ENCODE measurements at places on chromosomes 1 and 21.

- DNase-seq = no peak
Observed at GRCh38 chr21:22993822-22994574, 1995.8 kb downstream of the NCAM2 start.

GRCh38 chr1:244759158-244759557 lies 76.3 kb upstream of the COX20 start:
- DNase-seq = no peak

DNA sequence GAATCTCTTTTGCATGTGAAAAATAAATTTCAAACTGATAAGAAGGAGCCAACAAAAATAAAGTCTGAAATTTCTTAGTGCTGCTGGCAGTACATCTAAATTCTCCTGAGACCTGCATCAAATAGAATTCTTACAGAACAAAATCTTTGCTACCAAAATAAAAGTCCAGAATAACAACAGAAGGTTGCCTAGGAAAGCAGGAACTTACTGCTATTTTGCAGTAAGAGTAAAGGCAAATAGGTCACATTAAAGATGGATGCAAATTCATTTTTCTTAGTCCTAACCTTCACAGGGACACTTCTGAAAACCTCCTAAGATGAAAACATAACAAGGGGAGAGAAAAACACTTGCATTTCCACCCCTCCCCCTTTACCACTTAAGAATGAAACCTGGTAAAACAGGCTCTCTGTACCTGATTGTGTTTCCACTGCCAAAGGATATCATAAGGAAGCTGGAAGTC lies 59.0 kb downstream of the RUSC1 start:
- DNase-seq = no peak

- DNase-seq = no peak
Observed at GRCh38 chr1:117654493-117655219, 48.8 kb downstream of the TENT5C start.

DNA sequence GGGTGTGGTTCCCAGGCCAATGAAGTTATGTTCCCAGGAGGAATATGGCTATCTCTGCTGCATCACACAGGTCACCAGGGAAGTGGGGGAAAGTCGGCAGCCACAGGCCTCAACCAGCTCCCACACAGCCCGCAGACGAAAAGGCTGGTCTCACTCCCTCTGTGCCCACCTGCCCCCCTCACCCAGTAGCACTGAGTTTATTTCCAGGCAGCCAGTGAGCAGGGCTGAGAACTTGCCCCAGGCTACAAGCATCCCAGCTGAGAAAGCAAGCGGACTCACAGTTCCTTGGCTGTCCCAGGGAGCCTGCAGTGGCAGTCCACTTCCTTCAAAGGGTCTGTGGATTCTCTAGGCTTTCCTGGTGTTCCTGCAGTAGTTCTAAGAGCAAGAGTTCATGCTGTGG lies 68.9 kb downstream of the SLC5A9 start:
- no peak for DNase-seq

DNA sequence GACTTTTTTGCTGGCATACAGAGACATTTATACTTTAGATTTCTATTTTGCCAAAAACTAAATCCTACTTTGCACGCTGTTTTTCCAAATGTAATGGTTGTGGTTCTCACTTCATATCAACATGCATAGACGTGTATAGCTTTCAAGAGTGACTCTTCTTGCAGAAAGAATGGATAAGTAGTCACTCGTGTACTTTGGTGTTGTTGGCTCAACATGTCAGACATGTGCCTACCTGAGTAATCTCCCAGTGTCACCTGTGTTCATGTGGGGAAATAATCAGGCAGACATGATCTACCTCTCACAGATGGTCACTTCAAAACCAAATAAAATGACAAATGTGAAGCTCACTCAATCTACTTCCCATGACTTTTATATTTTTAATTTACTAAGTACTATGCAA lies 73.1 kb downstream of the GPR88 start:
- no peak for DNase-seq

- DNase-seq = no peak
Observed at GRCh38 chr1:91735266-91735845, 150.6 kb downstream of the TGFBR3 start.

DNA sequence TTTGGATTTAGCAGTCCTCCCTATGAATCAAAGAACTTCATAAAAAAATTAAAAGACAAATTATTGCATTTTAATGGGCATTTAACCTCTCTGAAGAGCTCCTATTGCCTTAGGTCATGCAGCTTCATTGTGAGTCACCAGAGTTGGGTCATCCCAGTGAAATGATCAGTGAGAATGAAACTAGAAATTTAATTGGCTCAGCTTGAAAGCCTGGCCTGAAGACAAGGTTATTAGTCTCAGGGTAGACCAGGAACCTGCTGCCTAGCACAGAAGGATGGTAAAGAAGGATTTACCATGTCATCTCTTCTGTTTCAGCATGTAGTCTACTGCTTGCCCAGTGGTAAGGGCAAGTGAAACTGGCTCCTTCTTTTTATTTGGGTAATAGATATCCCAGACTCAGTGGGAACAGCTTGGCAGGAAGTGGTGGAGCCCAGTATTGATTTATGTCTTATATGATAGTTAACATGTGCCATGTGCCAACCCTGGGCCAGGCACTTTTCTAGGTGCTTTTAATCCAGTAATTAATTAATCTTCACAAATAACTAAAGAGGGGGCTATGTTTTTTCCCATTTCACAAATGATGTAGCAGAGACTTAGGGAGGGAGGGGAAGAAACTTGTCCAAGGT lies 23.6 kb downstream of the LAMC2 start:
- DNase-seq = peak; percentile 84

GRCh38 chr1:184745110-184745509 lies 9.5 kb downstream of the EDEM3 start:
- no peak for DNase-seq

DNA sequence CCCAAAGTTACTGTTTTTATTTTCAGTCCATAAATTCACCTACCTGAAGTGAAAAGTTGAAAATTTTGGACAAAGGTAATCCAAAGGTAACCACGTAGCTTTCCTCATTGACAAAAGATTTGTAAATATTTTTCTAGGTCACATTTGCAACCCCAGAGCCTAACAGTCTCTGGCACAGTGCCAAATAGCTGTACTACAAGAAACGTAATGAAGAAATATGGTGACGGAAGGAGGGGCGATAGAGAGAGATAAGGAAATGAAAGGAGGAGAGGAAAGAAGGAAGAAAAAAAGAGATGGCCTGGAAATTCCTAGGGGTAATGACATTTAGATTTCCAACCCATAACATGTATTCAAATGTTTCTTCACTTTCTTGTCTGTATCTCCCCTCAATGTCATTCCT lies 159.4 kb downstream of the BARHL2 start:
- DNase-seq = no peak

DNA sequence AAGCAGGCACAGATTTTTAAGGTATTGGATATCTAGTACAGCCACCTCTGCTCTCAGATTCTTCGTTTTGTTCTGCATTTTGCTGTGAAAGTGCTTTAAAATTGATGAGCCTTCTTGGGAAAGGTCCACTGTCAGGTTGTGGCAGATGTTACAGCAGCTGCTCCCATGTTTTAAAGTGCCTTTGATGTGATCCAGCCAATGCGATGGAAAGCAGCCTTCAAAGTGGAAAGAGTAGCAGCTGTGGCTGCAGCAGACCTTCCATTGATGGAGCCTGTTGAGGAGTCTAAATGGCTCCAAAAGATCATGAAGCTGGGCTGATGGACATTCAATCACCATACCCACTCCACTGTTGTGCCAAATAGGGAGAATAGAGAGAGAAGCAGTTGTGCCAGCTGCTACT lies 816.9 kb downstream of the PLA2G4A start:
- DNase-seq = no peak

DNA sequence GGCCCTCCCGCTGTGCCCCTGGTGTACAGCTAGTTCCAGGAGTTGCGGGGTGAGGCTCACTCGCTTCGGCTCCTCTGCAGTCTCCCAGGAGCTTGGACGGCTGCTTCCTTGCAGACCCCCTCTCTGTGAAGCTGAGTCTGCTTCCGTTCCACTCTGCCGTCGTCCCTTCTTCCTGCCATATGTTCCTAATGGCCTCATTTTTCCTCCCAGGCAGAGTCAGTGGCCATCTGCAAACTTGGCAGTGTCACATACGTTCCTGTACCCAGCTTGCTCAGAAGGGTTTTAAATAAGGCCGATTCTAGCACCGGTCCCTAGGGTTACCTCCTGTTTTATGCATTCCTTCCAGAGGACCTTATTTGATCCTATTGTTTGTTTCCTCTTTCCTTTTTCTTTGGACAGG lies 21.3 kb downstream of the ACTL8 start:
- no peak for DNase-seq

DNA sequence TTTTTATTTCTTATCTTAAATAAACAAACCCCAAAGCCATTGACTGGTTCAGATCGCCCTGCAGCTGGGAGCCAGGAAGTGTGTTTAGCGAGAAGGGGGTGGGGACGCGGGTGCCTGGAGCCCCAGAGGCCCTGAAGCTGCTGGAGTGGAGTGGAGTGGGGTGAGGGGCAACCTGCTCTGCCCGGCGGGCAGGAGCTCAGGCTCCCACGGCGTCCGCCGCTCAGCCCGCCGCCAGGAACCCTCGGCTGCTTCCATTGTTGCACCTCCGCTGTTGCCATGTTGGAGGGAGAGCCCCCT lies 673 bp downstream of the PIK3C2B start:
- DNase-seq = peak; percentile 42

DNA sequence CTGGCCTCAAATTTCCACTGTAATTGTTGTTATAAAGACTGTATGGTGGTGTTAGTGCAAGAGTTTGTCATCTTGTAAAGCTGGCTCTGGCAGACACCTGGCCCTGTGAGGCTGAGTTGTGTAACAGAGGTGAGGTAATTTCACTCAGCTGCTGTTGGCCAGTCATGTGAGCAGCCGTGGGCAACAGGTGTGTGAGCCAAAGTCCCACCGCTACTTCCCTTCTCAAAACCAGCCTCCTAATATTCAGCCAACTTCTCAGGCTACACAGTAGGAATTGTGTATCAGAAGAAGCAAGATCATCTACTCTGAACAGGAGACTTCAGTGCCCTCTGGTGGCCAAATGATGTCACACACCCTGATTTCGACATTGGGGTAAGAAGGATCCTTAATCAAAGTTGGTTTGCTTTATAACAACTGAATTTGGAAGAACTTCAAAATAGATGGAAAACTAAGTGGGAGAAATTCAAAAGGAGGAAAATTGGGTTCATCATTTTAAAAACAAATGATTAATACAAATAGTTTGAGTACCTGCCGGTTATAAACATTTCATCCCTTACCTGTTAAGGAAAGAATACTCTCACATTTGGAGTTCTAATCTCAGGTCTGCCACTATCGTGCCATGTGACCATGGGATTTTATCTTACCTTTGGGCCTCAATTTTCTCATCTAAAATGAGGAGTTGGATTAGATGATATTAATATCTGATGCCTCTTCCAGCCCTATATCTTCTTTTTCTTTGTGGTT lies 2.6 kb upstream of the CREG1 start:
- DNase-seq = peak; percentile 51

DNA sequence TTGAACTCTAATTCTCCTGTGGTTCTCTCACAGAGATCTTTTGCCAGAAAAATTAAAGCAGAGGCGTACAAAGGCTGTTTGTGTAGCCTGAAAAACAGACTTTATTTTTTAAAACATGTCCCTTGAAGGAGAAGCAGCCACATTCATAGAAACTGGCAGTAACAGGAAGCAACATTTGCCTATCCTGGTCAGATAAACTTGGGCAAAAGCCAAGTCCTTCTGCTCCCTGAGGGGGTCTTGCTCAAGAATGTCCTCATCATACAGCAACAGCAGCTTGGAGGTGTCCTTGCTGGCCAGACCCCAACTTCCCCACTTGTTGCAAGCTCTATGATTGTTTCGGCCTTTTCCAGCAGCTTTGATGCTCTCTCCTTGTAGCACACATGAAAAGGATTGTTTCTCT lies 36.3 kb downstream of the MSTO1 start:
- DNase-seq = no peak

- DNase-seq = no peak
Observed at GRCh38 chr1:150505431-150505830, 2.5 kb upstream of the ECM1 start.

DNA sequence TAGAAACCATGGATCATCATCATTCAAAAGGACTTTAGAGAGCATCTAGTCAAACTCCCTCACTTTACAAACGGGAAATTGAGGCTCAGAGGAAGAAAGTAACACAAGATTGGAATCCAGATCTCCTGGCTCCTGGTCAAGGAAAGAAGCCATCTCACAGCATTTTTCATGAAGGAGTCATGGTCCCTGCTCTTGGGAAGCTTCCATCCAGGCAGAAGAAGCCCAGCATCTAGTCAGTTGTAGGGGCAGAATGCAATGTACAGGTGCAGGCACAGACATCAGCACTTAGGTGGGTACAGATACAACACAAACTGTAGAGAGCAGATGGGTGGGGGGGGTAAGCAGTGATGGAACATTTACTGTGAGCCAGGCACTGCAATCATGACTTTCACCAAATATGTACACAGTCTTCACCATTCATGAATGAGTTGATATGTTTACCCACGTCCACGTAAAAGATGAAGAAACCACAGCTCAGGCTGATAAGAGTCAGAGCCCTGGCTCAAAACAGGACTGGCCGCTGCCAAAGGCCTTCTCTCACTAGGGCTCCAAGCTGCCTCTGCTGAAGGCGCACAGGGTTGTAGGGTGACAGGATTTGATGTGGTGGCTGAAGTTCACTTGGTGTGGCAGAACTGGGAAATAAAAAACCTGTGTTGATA lies 44.0 kb downstream of the OPTC start:
- DNase-seq = no peak

DNA sequence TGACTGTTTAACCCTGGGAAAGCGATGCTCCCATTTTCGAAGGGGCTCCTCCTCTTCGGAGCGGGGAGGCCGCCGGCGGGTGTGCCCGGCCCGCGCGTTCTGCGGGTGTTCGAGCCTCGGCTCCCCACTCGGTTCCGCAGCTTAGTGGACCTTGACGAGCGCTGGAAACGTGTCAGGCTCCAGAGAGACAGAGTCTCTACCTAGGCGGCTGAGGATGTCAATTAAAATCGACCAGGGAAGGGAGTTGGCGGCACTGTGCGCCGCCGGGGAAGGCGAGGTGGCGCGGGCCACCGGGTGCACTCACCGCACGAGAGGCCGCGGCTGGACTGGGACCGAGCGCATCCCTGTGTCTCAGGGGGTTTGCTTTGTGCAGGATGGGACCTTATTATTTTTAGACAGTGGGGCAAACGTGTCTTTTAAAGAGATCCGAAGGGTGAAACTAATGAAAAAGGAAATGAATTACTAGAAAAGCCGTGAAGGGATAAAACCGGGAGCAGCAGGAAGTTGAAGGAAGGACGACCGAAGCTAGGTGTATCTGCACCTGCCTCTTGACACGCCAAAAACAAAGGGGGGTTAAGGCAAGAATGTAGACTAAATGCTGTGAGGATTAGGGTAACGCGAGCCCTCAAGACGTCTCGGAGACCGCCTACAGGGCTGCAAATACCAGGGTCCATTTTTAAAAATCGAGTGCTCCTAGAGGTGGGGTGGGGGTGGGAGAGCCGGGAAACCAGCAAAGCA lies 5.6 kb downstream of the LHX4 start:
- DNase-seq = no peak

DNA sequence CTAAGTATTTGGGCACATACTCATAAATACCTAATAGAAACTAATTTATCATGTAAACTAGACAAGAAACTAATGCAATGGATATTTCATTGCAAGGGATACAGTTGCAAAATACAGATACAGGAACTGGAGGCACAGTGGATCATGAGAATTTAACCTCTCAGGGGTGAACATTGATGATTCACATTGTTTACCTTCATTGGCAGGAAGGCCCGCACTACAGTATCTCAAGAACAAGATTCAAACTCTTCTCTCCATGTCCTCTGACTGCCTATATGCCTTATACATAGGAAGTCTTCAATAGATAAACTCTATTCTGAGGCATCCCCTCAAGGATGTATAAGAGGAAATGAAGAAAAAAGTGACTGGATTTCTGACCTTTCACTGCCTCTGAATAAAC lies 18.4 kb upstream of the PTBP2 start:
- no peak for DNase-seq

Data from kidney glomerular epithelial cell (primary cell).